ENCODE measurements at places on chromosomes 6 and 20.

GRCh38 chr6:27111743-27112142 lies 135.8 kb upstream of the PRSS16 start:
- DNase-seq: no peak

GRCh38 chr20:1392443-1392692 lies 486 bp downstream of the FKBP1A start:
- DNase-seq: no peak

GRCh38 chr6:138017166-138017757 lies 90.0 kb downstream of the PERP start:
- DNase-seq: no peak

GRCh38 chr20:3129094-3129493 lies 30.6 kb downstream of the FASTKD5 start:
- DNase-seq: no peak

- DNase-seq: no peak
Observed at GRCh38 chr20:48789185-48789668, 38.6 kb downstream of the PREX1 start.

GRCh38 chr6:128337619-128338018 lies 182.8 kb downstream of the PTPRK start:
- no peak for DNase-seq

DNA sequence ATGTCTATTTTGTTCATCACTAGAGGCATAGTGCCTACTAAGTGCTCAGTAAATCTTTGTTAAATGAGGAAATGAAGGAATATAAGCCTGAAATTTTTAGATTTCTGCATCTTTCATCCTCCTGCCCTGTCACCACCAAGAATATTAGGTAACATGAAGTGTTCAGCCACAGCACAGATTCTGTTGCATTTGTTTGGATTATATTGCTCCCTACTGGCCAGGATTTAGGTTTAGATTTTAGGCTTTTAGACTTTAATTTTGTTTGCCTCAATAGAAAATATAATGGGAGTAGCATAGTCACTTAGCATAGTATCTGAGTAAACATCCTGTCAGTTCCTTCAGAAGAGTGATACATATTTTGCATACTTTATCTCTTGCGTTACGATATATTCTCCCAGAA lies 14.2 kb downstream of the FARS2 start:
- DNase-seq: no peak

DNA sequence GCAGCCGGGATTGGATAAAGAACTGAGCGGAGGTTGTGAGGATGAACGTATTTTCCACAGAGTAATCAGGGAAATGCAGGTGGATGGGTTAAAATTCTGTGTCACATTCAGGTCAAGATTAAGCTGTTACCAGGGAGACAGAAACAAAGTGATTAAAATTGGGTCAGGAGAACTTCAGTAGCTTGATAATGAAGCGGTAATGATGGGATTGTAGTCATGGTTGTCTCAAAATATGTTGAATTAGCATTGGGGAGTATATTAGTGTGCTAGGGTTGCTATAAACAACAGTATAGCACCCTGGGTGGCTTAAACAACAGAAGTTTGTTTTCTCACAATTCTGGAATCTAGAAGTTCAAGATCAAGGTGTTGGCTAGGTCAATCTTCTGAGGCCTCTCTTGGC lies 155.5 kb downstream of the GJA1 start:
- DNase-seq: no peak

GRCh38 chr6:43934183-43934802 lies 164.3 kb downstream of the VEGFA start:
- DNase-seq: no peak

GRCh38 chr6:52573295-52573694 lies 3.6 kb downstream of the TRAM2 start:
- DNase-seq: no peak

DNA sequence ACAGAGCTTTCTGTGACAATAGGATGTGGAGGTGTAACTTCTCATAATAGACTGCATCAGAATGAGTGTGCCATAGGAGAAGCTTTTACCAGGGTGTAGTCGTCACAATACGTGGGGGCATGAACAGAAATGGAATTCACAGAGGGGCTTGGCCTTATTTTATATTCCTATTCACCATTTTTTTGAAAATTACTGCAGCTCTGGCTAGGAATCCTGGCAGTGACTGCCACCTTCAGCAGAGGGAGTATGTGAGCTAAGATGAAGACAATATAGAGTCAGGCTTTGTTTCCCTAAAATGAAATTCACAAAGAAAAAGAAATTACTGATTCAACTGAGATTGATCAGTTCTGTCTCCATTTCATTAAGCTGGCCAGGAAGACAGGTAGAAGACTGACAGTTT lies 13.9 kb downstream of the TOMM6 start:
- DNase-seq: no peak

DNA sequence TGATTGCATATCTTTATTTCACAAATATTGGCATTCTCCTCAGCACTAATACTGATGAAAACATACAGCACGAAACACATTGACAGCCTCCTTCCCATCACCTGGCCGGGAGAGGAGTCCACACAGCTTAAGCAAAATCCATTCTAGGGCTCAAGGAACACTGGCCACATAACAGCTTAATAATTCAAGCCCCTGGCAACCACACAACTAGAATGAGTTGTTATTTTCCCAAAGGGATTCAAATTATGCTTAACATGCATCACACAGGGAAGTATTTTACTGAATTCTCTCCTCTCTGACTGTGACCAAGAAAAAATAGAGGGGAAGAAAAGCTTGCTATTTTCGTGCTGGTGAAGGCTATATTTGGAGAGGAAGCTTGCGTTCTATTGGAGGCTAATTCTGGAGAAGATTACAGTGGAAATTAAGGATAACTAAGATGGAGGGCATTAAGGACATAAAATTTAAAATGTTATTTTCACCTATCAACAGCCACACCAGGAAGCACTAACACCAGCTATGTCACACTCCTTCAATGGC lies 198.5 kb downstream of the ADGRG6 start:
- DNase-seq: no peak

GRCh38 chr20:59933296-59933848 lies at the start of gene SYCP2:
TSS of gene SYCP2 (minus strand) at chr20:59933637. CDS start at chr20:59922413, 11,224 bp downstream.
- no peak for DNase-seq

DNA sequence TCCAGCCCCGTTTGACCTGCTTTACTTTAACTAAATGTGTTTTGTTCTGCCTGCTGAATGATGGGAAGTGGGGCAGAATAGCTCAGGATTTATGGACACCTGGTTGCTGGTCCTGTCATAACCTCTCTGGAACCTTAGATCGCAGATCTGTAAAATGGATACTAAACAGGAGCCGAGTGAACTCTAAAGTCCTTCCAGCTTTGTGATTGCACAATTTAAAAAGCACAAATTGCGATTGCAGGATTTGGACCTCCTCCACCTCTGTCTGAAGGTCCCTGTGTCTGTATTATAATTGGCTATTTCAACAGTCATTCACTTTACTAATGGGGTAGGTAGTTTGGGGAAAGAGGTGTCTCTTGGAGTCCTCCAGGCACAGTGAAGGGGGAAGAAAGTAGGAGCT lies 220.4 kb downstream of the LY86 start:
- DNase-seq: no peak

DNA sequence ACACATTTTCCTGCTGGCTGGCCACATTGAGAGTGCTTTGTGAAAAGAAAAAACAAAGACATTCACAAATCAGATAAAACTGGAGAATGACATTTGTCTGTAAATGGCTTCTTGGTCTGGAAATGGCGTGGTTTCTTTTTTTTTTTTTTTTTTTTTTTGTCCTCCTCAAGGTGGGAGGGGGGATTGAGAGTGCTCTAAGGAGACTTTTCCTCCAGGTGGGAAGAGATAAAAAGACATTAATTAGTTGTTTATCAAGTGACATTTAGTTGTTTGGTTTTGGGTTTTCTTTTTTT lies 40.4 kb downstream of the GNAS start:
- DNase-seq: no peak

DNA sequence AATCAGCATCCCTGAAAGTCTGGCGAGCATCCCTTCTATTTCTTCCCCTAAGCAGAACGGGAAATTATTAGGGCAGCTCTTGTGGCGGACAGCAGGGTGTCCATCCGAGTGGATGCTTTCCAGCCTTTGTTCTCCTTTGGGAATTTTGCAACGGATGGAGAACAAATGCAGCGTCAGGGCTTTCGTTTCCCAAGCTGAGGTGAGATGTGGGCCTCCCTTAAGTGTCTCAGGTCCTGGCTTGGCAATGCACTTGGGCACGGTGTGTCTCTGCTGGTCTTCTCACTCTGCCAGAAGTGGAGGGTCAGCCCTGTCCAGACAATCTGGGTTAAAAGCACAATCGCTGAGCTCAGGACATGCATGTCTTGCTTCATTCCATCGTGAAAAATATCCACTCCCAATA lies 43.5 kb downstream of the FOXA2 start:
- DNase-seq: no peak

GRCh38 chr6:137928286-137928685 lies 61.2 kb downstream of the TNFAIP3 start:
- DNase-seq: no peak

DNA sequence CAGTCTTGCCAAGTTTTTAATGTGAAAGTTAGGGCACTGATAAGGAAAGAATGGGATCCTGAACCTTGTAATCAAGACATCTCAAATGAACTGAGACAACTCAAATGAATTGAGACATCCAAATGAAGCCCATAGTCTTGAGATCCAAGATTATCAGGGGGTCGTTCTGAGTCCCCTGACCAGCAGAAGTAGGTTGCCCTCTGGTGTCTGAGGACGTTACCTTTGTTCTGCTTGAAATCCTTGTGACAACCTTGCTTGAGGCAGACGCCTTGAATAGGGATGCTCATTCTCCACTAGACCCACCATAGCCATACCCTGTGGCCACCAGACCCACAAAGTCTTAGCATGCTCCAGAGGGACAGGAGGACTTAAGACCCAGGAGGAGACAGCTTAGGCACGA lies 37.7 kb downstream of the ZBTB9 start:
- DNase-seq: no peak

GRCh38 chr6:145235207-145235606 lies 500.1 kb downstream of the EPM2A start:
- no peak for DNase-seq

DNA sequence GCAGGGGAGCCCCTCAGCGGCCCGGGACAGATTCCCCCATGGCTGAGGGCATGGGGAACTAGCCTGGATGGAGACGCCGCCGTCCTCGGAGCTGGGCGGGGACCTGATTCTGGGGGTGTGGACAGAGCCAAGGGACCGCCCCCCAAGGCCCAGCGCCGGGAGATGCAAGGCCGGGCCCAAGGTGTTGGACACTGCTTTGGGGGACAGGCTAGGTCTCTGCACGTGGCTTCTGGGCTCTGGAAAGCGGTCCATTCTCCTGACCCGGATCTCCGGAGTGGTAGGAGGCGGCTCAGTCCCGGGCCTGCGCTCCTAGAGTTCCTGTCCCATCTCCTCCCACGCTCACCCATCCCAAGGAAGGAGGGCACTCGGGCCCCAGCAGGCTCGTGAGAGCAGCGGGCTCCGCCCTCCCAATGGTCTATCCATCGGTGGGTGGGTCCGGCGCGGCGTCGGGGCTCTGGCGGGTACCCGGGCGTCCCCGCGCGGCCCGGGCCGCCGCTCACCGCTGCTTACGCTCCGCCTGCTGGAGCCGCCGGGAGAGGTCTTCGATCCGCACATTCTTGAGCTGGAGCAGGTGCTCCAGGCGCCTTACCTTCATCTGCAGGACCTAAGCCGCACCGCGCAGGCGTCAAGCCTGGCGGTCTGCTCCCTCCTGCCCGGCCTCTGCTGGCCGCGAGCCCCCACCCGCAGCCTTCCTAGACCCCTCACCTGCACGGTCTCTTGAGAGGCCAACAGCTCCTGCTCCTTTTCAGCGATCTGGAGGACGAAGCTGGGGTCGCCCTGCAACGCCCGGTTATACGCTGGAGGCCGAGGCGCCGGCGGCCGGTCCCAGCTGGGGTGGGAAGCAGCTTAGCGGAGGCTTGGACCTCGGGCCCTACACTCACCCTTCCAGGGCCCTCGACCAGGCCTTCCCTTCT lies 3.3 kb downstream of the SPEF1 start:
- DNase-seq: no peak

DNA sequence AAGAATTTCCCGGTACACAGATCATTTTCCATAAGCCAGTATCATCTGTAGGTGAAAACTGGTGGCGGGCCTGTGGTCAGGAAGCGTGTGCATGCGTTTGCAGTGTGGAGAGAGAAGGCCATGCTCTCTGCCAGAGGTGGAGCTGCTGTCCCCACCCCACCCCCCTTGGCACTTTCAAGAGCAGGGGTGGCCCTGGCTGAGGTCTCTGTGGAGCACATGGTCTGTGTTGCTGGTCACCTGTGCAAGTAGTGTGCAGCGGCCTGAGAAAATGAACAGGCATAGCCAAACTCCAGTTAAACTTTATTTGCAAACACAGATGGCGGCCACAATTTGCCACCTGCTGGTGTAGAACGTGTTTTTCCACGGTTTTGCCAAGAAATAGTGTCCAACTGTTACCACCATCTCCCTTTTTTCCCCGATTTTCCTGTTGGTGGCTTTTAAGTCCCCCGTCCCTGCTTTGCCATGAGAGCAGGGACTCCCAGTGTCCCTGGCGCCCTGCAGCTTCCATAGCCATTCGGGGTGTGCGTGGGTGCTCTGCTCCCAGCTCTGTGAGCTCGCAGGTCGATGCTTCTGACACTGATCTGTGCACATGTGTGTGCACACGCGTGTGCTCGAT lies 2.5 kb downstream of the ADRM1 start:
- no peak for DNase-seq

DNA sequence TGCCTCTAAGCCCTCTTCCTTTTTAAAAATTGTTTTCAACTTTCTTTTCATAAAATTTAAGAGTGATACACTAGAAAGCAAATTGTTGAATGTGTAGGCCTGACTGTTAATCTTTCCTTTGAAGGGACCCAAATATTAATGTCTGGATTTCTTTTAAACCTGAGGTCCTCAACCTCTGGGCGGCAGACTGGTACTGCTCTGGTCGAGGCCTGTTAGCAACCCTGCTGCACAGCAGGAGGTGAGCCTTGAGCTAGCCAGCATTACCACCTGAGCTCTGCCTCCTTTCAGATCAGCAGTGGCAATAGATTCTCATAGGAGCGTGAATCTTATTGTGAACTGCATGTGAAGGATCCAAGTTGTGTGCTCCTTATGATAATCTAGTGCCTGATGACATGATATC lies 191.2 kb downstream of the MANEA start:
- DNase-seq: no peak

DNA sequence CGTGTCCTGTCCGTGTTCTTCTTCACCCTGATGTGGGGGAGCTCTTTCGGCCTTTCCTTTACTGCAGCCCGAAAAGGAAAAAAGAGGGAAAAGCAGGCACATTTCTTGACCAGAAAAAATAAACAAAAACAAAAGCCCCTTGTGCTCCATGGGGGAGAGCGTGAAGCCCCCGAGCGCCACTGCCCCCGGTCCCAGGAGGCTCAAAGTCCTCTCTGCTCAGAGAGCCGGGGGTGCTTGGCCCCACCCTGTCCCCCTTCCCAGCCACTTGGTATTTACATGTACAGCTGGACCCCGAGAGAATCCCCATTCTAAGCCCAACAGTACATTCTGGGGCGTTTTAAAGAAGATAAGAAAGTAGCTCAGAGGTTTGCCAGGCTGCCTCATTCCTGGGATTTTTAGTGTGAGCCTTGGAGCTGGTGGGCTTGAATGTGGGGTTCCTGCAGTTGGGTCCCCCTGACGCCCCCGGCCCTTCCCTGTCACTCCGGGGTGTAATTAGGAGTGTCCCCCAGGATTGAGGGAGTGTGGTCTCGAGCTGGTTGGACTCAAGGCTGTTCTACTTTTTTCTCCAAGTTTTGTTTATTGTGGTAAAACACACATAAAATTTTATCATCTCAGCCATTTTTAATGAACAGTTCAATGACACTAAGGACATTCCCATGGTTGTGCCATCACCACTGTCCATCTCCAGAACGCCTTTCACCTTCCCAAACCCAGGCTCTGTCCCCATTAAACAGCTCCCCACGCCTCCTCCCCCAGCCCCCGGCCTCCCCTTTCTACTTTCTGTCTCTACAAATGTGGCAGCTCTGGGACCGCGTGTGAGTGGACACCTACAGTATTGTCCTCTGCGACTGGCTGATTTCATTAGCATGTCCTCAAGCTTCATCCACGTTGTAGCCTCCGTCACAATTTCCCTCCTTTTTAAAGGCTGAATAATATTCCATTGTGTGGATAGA lies 55.7 kb upstream of the BHLHE23 start:
- DNase-seq: no peak
